Astrocyte (in vitro differentiated cells and primary cell): ENCODE measurements at places on chromosomes 3 and 15.

DNA sequence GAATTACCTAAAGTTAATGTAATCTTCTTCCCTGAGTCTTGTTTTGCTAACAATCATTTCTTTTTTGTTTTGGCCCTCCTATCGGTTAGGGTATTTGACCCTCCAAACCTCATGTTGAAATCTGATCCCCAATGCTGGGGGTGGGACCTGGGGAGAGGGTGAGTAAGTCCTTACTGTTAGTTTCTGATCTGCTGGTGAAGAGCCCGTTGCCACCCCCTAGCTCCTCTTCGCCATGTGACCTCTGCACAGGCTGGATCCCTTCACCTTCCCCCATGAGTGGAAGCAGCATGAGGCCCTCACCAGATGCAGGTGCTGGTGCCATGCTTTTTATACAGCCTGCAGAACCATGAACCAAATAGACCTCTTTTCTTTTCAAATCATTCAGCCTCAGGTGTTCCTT lies 62.8 kb upstream of the ADCY5 start:
- H3K4me1 ChIP-seq, result no peaks in the 10 kb centered on the region
- no peaks in the 10 kb centered on the region for H3K36me3 ChIP-seq

- no peak overlapping the region for H3K27ac ChIP-seq
- no peak overlapping the region for H3K4me3 ChIP-seq
- peak; percentile 55 for DNase-seq
- no peaks in the 10 kb centered on the region for H3K27me3 ChIP-seq
- H3K4me1 ChIP-seq, result peaks cover 3% of the 10 kb centered on the region
These were observed 692.3 kb downstream of the ZPLD1 start for GRCh38 chr3:103127098-103127630.

DNA sequence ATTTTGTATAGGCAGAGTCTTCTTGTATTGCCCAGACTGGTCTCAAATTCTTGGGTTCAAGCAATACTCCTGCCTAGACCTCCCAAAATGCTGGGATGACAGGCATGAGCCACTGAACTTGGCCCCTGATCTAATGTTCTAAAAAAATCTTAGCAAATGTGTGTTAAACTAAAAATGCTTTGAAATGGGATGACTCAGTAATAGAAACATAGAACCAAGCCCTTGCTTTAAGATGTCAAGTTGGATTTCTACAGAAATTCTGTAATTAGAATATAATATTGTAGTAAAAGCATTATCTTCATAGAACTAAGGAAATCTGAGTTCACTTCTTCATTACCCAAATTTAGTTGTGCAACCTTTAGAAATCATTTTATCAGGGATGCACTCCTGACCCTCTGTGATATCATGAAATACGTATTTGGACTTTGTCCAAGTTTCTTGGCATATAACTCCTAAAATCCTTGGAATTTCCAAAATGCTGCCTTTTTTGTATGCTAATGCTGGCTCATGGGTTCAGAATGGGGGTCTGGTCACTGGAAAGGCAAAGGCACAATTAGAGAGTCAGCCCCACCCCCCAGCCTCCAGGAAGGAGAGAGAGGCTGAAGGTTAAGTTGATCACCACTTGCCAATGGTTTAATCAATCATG lies 217.3 kb downstream of the TP63 start:
- DNase-seq, result no peak
- no peak overlapping the region for H3K27ac ChIP-seq
- H3K4me3 ChIP-seq, result no peak overlapping the region
- peaks cover 5% of the 10 kb centered on the region for H3K4me1 ChIP-seq

DNA sequence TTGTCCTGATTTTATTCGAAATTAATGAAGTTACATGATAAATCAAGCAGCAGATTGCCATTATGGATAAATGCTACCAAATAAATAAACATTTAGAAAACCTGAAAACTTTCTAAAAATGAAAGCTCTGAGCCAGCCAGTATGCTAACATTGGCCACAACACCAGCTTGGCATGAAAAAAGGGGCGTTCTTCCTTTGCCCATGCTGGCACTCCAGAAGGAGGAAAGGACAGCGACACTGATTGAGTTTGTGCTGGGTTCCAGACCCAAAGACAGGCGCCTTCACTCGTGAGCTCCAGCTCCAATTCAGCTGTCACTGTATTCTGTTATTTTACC lies 5.1 kb downstream of the STIMATE start:
- no peak for DNase-seq
- no peaks in the 10 kb centered on the region for H3K36me3 ChIP-seq
- H3K27ac ChIP-seq, result no peak overlapping the region
- H3K4me3 ChIP-seq, result no peak overlapping the region
- H3K4me1 ChIP-seq, result peaks cover 8% of the 10 kb centered on the region
